ENCODE measurements at places on chromosomes 4 and X.

DNA sequence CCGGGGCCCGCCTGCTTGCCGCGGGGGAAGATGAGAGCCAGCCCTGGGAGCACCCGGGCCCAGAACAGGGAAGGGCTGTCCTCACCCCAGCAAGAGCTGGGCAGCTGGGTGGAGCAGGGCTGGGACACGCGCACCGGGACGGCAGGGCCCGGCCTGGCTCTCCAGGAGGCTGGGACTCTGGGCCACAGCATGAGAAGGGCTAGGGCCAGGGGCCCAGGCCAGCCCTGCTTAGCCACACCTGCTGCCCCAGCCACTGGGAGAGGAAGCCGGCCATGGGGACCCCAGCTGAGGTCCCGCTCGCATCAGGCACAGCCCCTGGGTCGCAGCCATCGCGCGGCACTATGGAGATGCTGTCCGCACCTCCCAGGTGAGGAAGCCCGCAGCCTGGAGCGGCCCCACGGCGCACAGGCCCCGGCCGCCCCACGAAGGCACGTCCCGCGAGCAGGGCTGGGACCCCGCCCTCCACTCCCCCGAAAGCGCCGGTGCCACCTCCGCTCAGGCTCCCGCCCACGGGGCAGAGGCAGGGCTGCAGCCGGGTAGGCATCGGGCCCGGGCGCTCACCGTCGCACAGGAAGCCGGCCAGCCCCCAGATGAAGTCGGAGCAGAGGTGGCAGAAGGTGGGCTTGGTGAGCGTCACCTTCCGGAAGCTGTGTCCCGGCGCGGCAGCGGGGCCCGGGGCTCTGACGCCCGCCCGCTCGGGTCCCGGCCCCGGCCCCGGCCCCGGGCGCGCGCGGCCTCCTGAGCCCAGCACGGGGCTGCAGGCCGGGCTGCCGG lies 531 bp downstream of the DGKQ start:
- peak; percentile 59 for DNase-seq

GRCh38 chr4:34643476-34643875 lies 1600.8 kb downstream of the ARAP2 start:
- DNase-seq = no peak

- DNase-seq = no peak
Observed at GRCh38 chr4:165663411-165663810, 209.6 kb upstream of the TLL1 start.

DNA sequence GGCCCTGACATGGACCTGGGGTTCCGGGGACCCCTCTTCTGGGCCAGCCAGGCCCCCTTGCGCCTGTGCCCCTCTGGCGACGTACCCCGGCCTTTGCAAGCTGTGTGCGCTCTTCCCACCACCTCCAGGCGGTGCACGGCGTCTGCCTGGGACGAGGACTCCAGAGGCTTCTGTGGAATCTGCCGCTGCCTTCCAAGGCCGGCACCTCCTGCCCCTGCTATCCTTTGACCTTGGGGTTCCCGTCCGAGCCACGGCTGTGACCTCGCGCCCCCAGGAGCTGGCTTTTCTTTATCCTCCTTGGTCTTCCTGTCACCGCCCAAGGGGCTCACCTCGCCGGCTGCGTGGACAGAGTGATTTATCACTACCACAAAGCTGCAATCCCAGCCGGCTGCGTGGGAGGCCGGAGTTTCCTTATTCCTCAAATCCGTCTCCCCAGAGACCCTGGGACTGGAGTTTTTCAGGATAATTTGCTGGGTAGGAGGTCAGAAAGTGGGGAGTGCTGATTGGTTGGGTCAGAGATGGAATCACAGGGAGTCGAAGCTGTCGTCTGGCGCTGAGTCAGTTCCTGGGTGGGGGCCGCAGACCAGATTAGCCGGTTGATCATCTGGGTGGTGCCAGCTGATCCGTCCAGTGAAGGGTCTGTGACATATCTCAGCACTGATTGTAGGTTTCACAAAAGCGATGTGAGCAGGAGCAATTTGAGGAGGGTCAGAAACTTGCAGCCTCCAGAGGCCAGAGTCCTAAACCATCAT lies 19.8 kb upstream of the PLCXD1 start:
- DNase-seq = no peak

- no peak for DNase-seq
Observed at GRCh38 chrX:154698630-154699248, 45.4 kb upstream of the CTAG2 start.

- DNase-seq = no peak
Observed at GRCh38 chr4:23889814-23890341, at the start of gene PPARGC1A. TSS of gene PPARGC1A (minus strand) at chr4:23890047. CDS start at chr4:23889957, 90 bp downstream.

DNA sequence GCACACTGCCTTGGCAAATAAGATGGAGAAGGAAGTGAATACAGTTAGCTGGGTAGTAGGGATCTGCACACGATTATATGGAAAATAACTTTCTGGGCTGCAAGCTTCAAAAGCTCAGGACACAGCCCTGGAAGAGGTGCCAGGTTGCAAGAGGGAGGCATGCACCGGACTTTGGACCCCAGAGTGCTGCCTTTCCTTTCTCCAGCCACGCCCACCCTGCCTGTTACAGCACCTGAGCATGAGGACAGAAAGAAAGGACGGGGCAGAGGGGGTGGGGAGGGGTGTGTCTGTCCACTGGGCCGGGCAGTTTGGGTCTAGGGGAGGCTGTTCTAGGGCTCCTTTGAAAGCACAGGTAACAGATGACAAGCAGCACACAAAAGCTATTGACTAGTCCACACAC lies 152.8 kb downstream of the ENPP6 start:
- DNase-seq = no peak

DNA sequence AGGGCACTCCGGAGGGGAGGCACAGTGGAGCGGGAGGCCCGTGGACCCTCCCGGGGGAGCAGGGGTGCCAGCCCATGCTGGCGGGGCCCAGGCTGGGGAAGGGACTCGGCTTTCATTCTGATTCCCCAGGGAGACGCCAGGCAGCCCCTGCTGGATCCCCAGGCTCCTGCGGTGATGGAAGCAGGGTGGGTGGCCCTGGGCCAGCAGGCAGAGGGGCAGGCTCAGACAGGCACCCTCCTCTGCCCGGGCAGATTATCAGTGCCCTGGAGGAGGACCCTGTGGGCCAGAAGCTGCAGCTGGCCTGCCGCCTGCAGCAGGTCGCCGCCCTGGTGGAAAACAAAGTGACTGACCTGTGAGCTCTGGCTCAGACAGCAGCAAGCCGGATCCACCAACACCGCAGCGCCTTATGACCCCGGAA lies 2.1 kb upstream of the SRPK3 start:
- no peak for DNase-seq

DNA sequence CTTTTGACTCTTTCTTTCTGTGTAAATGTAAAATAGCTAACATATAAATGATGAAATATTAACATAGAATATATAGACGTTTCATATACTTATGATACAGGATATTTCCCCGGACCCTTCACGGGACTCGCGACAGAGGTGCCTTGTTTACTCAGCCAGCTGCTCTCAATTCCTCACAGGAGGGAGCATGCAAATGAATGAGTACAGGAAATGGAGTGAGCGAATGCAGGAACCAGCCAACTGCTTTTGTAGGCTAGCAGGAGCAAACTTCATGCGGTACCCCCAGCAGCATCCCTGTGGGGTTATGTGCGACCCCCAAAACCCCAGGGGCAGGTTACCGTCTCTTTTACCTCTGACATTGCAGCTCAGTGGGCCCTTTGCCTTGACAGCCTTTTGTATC lies 110.3 kb upstream of the PDHA2 start:
- no peak for DNase-seq

DNA sequence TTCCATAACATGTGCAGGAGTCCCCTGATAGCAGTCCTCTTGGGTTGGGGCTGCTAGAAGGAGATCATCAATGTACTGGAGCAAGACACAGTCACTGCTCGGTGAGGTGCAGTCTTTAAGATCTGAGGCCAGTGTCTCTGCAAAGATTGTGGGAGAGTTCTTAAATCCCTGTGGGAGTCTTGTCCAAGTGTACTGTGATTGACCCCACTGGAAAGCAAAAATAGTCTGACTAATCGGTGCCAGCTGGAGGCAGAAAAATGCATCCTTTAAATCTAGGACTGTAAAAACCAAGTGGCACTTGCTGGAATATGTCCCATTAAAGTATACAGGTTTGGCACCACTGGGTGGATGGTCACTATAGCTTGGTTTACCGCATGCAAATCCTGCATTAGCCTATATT lies 31.1 kb downstream of the SULT1E1 start:
- DNase-seq = no peak

GRCh38 chr4:88327665-88328064 lies 43.3 kb upstream of the PPM1K start:
- no peak for DNase-seq

- no peak for DNase-seq
Observed at GRCh38 chrX:2316534-2316933, 184.2 kb downstream of the DHRSX start.

DNA sequence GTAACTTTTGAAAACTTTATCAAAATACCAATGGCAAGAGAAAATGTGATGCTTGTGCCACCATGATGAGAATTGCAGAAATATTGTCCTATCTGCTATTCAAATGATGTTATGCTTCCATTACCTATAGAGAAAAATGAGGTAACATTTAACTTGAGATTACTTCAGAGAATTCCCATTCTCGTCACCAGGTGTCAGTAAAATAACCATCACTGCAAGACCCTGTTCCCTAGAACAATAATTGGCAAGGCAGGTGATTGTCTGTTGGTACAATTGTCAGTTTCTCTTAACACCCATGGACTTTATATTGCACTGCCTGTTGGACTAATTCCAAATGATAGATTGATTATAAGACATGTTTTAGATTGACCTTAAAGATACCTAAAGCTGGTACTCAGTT lies 179.9 kb downstream of the GABRG1 start:
- DNase-seq = no peak

GRCh38 chrX:20594985-20595384 lies 328.3 kb upstream of the RPS6KA3 start:
- DNase-seq = no peak

DNA sequence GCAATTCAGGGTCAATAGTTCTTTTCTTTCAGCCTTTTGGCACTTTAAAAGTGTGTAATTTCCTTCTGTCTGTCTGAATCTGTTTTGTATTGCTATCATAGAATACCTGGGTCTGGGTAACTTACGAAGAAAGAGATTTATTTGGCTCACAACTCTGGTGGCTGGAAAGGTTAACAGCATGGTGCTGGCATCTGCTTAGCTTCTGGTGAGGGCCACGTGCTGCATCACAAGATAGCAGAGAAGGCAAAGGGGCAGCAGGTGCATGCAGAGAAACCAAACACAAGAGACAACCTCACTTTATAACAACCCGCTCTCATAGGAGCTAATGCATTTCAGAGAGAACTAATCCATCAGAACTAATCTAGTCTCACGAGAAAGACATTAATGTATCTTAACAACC lies 18.8 kb downstream of the RGN start:
- no peak for DNase-seq

GRCh38 chr4:131459430-131460101 lies 1689.5 kb upstream of the PCDH10 start:
- DNase-seq = peak; percentile 1

Data from CD4-positive, alpha-beta T cell (primary cell).